ENCODE measurements at places on chromosomes 4 and X.

DNA sequence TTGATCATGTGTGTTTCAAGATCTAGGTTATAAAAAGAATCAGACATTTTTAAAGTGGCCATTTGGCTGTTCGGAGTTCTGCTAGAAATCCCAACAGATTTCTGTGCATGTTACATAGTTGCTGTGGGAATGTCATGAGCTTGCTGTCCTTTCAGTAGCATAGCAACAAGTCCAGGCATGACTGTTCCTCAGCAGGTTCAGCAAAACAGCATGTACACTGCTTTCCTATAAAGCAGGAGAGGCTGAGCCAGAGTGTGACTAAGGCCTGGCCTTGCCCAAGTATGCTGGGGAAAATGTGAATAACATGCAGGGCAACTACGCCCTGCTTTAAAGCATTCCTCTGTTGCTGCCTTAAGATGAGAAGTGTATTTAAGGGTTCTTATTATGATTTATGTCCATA is 217.1 kb upstream of the SMIM31 start:
- DNase-seq, result peak; percentile 82

DNA sequence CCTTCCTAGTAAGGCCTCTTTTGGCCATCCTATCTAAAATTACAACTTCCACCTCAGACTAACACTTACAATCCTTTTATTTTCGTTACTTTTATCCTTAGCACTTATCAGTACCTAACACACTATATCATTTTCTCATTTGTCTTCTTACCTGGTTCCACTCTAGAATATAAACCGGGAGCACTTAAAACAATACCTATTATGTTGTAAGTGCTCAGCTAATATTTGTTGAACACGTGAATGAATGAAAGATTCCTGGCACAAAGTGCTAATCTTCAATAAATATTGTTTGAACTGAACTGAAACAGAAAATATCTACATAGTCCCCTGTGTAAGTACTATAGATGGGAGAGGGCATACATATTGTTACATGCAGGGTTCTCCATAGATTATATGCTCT is 14.4 kb downstream of the MGARP start:
- DNase-seq, result no peak

DNA sequence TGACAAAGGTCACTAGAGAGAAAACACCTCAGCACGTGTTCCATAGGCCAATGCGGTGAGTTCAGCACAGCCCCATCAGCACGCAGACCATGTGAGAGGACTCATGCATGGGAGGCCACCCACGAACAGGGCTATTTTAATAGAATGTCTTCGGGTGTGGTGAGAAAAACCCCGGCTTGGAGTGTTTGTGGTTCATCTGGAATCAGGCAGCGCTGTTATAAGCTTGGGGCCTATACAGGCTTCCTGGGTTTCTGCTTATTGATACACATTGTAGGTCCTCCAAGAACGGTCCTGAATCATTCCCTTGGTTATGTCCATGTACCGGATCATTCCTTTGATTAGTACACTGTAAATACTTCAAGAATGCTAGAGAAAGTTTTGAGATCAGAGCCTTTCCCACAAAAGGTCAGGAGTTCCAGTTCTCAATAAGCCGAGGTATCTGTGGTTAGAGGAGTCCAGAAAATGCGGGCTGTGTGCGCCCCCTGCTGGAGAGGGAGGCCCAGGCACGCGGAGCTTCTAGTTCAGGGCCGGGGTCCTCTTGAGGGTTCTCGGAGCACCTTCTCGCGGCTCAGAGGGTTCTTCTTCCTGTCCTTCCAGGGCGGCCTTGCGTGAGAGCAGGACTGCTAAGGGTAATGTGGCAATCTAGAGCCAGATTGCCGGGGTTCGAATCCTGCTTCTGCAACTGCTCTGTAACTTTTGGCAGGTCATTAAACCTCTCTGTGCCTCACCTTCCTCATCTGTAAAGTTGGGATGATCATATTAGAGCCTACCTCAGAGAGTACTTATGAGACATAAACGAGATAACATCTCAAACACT is 51.8 kb downstream of the TLR10 start:
- DNase-seq, result peak; percentile 90

- no peak for DNase-seq
These were observed 938.3 kb downstream of the RAB28 start for GRCh38 chr4:12545812-12546211.

DNA sequence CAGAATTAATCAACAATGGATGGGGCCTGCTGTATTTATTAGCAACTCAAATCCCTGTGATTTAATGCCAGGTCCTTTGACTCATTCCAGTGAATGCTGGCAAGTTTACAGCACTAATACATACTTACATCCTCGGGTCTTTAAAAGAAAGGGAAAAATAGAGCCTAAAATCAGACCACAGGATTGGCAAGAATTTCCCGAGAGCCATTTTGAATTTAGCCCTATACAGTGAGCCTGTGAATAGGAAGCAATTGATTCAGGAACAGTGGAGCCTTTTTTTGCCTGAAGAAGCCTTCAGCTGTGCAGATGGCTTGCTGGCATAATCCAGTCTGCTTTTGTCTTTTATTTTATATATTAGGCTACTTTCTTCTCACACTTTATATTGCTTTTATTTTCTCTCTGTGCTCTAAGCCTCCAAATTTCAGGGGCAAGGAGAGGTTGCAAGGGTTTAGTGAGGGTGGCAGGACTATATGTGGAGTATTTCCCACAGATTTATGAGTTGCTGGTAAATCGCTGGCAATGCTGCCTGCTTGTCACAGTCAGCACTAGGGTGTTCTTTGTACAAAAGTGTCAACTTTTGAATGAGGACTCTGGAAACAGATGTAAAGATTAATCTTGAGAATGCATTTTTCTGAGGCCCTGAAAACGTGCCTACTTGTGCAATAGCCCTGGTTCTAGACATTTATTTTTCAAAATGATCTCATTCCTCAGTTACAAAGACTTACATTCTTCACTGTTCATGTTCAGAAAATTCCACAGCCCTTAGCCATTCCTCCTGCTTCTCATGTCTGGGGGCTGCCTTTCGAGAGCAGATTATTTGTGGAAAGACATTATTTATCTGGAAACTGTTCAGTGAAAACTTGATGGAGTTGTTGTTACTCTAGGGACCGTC is 303.5 kb downstream of the SPRY1 start:
- peak; percentile 91 for DNase-seq

DNA sequence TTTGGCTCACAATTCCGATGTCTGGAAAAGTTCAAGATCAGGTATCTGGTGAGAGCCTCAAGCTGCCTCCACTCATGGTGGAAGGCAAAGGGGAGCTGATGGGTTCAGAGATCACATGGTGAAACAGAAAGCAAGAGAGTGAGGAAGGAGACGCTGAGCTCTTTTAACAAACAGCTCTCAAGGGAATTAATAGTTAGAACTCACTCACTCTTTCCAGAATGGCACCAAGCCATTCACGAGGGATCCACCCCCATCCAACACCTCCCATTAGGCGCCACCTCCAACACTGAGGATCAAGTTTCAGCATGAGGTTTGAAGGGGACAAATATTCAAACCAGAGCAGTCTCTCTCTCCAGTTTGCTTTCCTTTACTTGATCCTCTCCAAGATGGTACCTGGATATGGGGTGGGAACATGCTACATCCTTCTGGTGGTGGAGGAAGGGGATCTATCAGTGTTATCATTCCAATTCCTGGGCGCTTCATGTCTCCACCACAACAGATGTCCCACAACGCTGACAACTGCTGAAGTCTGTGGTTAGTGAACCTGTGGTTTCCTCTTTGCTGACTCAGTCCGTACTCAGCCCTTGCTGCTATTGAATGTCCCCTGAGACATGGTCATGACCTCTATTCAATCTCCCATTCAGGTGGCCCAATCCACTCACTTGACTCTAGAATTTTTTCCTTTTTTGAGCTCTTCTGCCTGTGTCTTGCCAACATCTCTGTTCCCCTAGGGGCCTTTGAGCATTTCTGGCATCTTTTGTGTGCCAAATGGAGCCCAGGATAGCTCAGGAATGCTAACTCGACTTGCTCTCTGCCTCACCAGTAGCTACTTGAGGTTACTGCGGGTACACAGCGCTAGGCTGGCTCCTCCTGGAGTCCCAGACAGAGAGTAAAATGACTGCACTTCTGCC is 395.2 kb downstream of the MID1IP1 start:
- no peak for DNase-seq

DNA sequence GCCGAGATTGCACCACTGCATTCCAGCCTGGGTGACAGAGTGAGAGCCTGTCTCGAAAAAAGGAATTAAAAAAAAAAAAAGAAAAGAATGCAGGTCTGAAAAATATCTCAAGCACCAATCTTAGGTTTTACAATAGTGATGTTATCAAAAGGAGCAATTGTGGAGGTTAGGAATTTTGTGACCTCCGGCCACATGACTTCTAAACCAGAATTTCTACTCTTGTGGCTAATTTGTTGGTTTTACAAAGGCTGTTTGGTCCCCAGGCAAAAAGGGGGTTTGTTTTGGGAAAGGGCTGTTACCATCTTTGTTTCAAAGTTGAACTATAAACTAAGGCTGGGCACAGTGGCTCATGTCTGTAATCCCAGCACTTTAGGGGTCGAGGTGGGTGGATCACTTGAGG is 15.4 kb upstream of the ZNF41 start:
- no peak for DNase-seq

DNA sequence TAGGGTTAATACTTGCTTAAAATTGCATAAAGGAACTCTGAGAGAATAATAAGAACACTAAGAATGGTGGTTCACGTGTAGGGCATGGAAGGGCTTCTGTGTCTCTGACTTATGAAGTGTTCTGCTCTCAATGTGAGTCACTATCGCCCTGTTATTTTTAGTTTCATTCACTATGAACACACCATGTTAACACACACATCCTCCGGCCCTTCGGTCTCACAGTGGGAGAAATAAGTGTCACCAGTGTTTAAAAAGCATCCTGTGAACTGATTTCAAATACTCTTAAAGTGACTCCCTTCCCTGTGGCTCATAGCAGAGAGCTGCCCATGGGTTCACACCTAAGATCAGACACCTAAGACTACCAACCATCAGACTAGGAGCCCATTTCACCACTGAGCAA is 33.8 kb upstream of the FGFBP2 start:
- no peak for DNase-seq

GRCh38 chr4:122758033-122758432 is 25.5 kb downstream of the BBS12 start:
- DNase-seq, result no peak

- DNase-seq, result no peak
These were observed 82.1 kb downstream of the NAT8L start for GRCh38 chr4:2141022-2141761.

DNA sequence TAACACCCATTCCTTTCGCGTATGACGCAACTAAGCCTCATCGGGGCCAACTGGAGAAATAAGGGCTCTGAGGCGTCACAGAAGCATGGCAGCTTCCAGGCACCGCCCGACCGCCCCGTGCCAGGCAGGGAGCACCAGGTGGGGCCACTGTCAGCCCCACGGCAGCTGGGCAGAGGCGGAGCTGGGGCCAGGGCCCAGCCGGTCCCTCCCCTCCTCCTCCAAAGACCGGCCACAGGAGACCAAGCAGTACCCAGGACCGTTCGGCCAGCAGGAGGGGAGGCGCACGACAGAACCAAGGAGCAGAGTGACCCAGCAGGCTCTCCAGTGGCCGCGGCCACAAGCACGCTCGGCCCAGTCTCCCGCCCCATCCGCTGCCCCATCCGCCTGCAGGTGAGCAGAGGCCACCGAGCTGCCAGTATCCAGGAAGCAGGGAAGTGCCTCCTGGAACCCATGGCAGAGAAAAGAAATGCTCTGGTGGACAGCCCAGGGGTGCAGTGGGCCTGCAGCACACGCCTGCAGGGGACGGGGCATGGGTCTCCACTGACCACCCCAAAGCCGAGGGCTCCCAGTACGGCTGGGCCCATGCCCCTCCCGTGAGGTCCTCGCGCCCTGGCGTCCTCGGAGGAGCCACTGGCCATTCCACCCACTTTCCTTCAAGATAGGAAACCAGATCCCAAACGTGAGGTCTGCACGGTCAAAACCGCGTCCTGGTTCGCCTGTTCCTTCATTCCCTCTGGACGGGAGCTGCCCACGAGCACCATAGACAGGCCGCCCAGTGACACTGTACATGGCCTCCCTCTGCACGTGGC is 9.6 kb downstream of the CTBP1 start:
- DNase-seq, result no peak

GRCh38 chr4:123743848-123744247 is 347.3 kb downstream of the SPRY1 start:
- no peak for DNase-seq

GRCh38 chr4:182510836-182511235 is 267.6 kb downstream of the TENM3 start:
- no peak for DNase-seq

DNA sequence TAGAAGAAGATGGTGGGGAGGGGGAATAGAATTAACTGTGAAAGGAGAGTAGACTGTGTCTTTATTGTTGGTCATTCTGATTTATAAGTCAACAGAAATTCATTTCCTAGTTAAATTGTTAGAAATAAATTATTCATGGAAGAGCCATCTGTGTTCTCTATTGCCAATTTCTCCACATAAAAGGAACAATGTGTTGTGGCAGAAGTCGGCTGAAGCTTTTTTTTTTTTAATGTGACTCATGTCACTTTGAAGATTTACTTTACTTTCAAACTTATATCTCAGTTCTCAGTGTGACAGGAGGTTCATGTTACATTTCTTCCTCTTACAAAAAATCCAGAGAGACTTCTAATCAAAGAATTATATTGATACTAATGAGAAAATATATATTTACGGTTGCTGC is 60.5 kb downstream of the CPE start:
- no peak for DNase-seq

GRCh38 chr4:189615217-189615663 is 325.4 kb upstream of the FRG1 start:
- no peak for DNase-seq
